ENCODE measurements at places on chromosomes 11 and 22.

DNA sequence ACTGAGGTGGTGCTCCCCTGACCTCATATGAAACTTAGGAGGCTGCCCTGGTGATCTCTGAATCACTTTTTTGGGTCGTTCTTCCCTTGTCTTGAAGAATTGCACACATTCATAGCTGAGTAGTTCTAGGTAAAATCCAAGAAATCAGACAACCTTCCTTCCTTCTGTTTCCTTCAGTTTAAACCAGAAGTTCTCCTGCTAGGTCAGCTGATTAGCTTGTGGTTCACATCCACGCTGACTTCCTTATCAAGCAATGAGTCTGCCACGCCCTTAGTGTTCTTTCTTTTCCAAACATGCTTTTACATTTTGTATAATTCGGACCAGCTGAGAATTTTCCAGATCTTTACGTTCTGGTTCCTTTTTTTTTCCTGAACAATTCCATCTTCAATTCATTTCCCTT, 892.8 kb downstream of the NTM start:
- DNase-seq = no peak

DNA sequence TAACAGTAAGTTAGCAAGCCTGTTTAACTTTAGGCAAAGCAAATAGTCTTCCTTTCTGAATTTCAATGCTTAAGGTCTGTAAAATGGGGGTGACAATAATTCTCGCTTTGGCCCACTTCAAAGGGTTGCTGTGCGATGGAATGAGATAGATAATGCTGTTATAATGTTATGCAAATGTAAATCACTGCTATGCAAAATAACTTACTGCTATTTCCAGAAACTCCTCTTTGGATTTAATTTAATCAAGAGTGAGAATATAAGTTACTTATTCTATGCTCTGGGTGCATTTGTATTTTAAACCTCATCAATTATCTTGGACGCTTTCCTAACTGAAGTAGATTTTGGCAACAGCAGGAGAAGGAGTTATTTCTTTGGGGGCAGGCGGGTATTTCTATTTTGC, 4.1 kb upstream of the SORL1 start:
- DNase-seq = no peak

- no peak for DNase-seq
These were observed 53.6 kb upstream of the VSTM5 start for GRCh38 chr11:93903989-93904388.

DNA sequence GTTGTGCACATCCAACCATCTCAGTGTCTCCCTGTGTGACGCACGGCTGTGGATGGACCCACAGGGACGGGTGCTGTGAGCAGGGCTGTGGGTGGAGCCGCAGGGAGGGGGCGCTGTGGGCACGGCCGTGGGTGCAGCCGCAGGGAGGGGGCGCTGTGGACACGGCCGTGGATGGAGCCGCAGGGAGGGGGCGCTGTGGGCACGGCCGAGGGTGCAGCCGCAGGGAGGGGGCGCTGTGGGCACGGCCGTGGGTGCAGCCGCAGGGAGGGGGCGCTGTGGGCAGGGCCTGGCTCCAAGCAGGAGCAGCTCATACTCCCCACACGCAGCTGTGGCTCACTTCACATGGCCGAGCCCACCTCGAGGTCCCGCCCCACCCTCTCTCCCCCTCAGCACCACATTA, 6.0 kb upstream of the MAPK11 start:
- peak; percentile 85 for DNase-seq

DNA sequence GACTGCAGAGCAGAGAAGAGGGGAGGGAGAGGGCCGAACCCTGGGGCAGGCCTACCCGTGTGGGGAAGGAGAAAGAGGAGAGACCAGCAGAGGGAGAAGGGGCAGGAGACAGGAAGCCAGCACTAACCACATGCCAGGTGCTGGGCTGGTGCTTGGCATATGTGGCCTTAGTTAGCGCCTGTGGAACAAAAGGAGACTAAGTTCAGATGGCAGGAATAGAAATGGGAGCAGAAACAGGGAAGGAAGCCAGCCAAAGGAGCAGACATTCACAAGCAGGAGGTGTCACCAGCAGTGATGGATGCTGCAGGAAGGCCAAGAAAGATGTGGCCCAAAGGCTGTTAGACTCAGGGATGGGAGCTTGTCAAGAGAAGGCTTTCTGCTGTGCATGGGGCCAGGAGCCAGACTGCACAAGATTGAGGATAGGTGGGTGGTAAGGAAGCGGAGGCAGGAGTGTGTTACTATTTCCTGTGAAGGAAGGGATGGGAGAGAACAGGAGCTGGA, 26.7 kb downstream of the TREH start:
- peak; percentile 76 for DNase-seq

DNA sequence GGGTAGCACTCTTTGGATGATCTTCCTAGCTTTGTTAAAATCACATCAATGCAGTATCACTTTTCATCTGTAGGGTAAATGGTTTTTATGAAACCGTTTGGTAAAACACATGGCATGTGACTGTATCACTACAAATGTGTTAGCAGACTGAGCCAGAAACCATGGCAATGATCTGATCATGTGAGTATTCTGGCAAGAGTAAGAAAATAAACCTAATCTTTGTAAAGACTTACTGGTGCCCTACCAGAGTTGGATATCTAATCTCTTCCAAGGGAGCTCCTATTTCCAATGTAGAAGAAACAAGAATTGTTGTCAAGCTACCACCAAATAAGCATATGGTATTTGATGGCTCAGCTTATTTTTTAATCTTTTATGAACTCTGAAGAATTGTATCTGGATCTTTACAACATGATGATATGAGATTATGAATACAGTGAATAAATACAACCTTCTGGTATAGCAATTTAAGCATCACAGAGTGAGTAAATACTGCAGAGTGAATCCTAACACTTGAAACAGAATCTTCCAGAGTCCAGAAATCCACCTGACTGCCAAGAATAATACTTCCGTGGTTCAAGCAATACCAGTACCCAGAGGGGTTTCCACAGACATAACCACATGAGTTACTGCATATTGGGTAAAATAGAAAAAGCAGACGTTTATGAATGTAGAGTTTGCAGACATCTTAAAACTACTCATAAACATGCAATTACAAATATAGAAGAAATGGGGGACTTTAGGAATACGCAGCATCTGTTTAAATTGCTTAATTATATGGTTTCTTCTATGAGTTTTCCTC, 238.8 kb downstream of the TTC28 start:
- no peak for DNase-seq

GRCh38 chr22:41915035-41915785, at the start of gene SHISA8:
SHISA8 (minus strand) TSS chr22:41915074; CDS start chr22:41914667, 407 bp downstream.
- DNase-seq = no peak

GRCh38 chr11:112965656-112966055, 4.4 kb downstream of the NCAM1 start:
- no peak for DNase-seq

- no peak for DNase-seq
These were observed 76.7 kb downstream of the BMAL1 start for GRCh38 chr11:13354335-13354734.

GRCh38 chr11:94194712-94195111, 66.1 kb downstream of the PANX1 start:
- DNase-seq = no peak

DNA sequence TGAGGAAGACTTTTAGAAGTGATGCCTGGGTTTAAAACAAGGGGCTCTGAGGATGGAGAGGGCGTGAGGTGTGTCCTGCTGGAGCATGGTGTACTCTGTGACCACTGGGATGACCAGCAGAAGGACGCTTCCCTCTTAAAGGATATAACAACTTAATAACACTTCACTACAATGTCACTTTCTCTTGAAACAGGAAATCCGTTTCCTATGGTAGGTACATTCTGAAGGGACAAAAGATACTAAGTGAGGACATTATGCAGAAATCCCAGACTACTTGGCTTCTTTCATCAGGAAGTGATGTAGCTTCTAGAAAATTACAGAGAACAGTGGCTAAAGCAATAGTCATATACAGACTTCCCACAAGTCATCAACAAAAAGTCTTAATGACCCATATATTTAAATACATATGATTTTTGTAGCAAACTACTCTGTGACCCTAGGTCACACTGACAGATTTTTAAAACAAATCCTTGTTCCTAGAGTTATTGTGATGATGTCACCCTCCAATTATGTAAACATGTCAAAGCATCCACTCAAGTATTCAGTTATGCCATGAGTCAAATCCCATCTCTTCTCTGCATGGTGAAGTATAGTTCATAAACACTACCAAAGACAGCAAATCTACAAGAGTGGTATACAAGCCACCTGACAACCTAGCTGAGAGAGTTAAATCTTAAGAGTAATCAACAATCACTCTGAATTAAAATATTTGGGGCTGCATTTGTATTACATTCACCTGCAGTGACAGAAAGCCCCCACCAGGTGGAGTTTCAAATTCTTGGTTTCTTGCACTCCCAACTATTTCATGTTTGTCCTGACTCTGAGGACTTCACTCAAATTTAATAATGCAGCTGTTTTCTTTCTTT, 32.8 kb downstream of the PITPNB start:
- peak; percentile 67 for DNase-seq

- DNase-seq = no peak
These were observed 49.3 kb upstream of the IGLL5 start for GRCh38 chr22:22838148-22838786.

DNA sequence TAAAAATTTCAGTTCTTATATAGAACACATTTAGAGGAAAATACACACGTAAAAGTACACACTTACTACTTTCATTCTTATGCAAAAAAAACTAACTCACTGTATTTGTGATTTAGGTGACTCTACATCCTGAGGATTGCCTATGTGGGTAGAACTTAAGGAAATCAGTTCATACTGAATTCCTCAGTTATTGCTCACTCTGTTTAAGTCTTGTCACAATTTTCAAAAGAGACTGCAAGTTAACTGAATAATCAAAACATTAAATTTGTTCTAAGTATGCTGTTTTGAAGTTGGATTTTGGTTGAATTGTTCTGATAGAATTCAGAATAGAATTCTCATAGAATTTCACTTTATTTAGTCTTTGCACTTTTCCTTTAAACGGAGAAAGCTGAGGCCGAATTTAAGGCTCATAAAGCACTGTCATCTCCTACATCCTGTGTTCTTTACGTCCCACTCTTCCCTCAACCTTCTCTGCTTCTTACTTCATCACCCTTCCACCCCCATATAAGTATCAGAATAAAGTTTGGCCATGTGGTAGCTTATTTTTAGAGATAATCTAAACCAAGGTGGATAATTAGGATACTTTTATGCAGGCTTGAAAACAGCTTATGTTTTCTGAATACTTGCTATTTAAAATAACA, 59.8 kb downstream of the APOL5 start:
- no peak for DNase-seq

- DNase-seq = no peak
These were observed 101.5 kb downstream of the PLEKHA7 start for GRCh38 chr11:16912692-16913111.

GRCh38 chr22:36797374-36797773, 19.5 kb downstream of the PVALB start:
- DNase-seq = no peak

- no peak for DNase-seq
These were observed 38.1 kb downstream of the LARGE2 start for GRCh38 chr11:45960387-45961095.

GRCh38 chr22:30695351-30695851, 727 bp downstream of the OSBP2 start:
- DNase-seq = peak; percentile 34

DNA sequence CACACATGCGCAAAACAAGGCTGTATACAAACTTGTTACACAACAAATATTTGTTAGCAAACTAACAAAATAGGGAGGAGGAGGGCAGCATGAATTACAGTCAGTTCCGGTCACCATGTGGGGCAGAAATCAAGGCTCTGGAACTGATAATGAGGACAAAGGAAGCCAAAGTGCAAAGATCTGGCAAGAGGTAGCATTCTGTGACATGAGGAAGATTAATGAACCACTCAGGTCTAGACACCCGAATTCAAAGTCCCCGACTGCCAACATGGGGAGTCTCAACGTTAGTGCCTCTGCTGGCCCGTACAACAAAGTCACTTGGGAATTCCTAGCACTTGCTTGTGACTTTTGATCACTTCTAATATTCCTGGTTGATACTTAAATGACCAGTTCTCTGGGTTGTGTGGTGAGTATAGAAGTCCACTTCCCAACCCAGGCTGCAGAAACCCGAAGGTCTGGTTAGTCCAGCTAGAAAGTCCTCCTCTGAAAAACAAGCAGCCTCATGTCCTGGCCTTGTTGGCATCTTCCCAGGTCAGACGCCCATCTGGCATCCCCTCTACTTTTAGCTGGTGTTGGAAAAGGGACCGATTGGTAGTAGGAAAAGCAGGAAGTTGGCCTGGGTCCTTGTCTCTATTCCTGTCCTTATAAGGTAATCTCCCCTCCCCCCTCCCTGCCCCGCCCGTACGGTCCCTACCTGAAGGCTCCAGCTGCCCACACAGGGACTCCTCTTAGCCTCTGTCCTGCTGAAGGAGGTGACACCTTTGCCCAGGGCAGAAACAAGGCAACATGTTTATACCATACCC, 1.6 kb downstream of the SUN2 start:
- DNase-seq = peak; percentile 54

DNA sequence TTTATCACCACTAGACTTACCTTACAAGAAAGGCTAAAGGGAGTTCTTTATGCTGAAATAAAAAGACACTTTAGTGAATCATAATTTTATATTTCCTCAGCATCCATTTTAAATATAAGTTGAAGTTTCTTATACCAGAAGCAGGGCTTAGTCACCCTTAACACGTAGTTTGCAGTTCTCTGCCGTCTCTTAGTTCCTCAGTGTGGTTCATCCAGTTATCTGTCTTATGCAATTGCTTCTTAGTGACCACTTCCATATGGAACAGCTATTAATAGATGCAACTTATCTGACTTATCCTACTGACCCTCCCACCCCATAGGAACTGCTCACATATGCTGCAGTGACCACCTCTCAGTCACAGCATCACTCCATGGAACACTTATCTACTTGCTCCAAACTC, 11.7 kb upstream of the SLC36A4 start:
- no peak for DNase-seq

DNA sequence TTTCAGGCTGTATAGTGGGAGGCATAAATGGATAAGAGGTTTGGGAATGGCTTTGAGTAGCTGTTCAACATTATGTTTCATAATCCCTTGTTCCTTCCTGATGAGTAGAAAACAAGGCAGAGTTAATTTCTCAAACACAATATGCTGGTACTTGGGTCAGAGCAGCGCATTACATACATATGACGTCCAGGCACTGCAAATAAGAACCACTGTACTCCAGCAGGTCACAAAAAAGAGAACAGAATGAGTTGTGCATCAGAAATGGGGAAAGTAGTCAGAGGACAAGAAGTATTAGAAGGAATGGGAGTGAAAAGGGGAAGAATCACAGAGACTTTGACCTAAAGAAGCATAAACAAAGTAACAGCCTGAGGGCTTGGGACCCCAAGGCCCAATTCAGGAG, 44.0 kb upstream of the RDX start:
- DNase-seq = no peak

GRCh38 chr11:24086921-24087320, 409.9 kb upstream of the LUZP2 start:
- no peak for DNase-seq

DNA sequence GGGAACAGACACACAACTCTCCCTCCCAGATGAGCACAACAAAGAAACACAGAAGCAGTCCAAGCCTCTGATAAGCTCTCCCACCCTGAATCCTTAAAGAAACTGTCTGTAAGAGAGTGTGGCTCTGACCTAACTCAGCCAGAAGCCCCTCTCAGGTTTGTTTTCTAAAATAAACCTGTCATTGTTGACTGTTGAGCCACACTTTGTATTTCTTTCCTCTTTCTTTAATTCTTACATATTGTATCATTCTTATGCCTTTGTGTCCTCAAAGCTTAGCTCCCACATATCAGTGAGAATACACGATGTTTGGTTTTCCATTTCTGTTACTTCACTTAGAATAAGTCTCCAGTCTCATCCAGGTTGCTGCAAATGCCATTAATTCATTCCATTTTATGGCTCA, 7.8 kb upstream of the OR8D2 start:
- no peak for DNase-seq

- no peak for DNase-seq
These were observed 100.8 kb upstream of the PRR5 start for GRCh38 chr22:44601189-44601588.

- DNase-seq = no peak
These were observed 110.9 kb upstream of the GRK3 start for GRCh38 chr22:25453557-25453956.

Data from head of caudate nucleus (tissue), 42 donors.